ENCODE measurements at places on chromosomes 6 and 20. TPM values are rescaled to one million over a fixed set of nuclear protein-coding genes. Genes with fewer than 3 reads are reported as not detected.

DNA sequence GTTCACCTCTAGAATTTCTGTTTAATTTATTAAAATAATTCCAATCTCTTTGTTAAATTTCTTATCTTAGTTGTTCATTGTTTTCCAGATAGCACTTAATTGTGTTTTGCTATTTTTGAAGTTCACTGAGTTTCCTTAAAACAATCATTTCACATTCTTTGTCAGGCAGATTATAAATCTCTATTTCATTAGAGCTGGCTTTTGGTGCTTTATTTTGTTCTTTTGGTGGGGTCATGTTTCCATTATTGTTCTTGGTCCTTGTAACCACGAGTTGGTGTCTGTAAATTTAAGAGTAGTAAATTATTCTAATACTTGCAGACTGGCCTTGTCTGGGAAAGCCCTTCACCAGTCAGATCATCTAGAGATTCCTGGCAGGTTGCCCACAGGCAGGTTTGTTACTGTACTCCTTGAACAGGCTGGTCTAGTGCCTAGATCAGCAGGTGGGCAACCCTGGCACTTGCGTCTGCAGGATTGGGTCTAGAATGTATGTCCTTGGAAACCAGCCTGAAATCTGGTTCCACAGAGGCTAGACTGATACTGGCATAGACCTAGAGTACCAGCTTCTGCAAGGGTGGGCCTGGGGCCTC lies 110.4 kb downstream of the ADGB start:
- no peaks in the 10 kb centered on the region for H3K27me3 ChIP-seq
- no peak overlapping the region for H3K4me3 ChIP-seq
- no peak overlapping the region for H3K27ac ChIP-seq
- H3K4me1 ChIP-seq = no peaks in the 10 kb centered on the region
- DNase-seq = no peak

DNA sequence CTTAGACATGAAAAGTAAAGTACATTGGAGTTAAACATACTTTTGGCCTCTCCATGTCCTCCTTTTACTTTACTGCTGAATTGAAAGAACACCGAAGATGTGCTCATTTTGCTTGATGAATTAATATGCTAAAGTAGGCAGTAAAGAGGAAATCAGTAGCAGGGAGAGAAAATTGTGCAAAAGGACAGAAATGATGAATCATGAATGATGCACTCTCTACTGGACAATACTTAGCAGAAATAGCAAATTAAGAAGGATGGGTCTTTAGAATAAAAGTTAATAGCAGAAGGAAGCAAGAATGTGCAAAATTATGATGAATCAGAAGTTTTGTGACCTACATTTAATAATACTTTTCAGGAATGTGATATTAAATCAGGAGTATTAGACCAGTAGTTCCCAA lies 8.4 kb upstream of the SPINT3 start:
- no peak for DNase-seq
- H3K36me3 ChIP-seq = no peaks in the 10 kb centered on the region
- peaks cover 28% of the 10 kb centered on the region for H3K27me3 ChIP-seq
- H3K27ac ChIP-seq = no peak overlapping the region

DNA sequence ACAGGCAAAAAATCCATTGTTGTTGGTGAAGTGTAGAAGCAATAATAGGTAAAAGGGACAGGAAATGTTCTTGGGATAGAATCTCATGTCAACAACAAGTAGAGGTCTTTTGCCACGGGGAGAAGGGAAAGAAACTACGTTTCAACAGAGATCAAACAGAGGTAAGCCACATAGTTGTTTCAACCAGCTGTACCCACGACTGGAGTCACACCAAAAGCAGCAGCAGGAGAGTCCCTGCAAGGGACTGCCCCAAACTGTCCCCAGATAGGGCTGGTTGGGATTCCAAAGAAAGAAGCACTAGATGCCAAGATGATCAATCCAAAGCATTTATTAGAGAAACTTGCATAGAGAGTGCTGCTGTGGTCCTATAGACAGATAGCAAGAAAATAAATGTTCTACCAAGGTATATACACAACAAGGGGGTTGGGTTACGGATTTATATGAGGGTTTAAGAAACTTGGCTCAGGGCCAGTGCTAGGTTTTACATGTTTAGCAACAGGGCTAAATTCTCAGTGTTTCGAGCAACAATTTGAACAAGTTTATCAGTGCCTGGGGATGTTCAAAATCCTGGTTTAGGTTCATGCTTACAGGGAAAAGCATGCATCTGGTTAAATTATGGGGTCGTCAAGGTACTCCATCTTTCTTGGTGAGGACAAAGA lies 466.5 kb downstream of the MMUT start:
- no peak overlapping the region for H3K27ac ChIP-seq
- peaks cover 3% of the 10 kb centered on the region for H3K4me1 ChIP-seq
- DNase-seq = no peak
- no peaks in the 10 kb centered on the region for H3K36me3 ChIP-seq
- no peak overlapping the region for H3K4me3 ChIP-seq
- H3K27me3 ChIP-seq = no peaks in the 10 kb centered on the region

The CALHM5 gene
- total RNA-seq = 0.05 TPM
